ENCODE measurements at places on chromosomes 11 and 22.

DNA sequence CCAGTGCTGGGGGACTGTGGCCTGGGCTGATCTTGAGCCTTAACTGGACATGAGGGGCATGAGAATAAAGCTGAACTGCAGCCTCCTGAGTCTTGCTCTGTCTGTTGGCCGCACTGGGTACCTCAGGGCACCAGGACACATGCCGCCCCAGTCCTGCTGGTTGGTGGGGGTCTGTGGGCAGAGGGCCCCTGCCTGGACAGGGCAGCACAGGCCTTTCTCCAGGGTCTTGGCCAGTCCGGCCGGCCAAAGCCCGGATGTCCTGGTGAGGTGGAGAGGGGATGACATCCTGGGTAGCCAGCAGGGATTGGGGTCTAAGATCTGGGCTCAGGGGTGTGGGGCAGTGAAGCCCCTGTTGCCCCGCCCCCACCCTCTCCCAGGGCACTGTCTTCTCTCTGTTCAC is 1.5 kb upstream of the RPS6KA4 start:
- no peak for DNase-seq

GRCh38 chr11:103652013-103652412 is 384.4 kb upstream of the DDI1 start:
- DNase-seq: no peak

DNA sequence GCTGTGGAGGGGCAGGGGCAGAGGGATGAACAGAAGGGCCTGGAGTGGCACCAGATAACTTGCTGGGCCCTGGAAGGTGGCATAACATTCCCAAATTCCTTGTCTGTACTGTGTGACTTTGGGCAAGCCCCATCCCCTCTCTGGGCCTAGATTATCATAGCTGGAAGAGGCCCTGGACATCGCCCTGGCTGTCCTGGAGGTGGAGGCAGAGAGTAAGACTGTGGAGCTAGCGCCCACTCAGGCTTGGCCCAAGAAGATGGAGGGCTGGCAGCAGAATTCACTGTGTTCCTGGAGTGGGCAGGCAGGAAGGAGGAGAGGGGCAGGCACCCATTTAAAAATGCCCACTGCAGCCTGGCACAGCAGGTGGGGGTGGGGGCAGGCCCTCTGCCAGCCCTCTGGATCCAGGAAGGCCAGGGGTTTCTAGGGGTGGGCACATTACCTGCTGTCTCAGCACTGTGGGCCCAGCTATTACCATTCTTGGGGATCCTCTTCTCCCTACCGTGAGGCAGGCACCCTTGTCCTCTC is 22.6 kb downstream of the ARHGEF17 start:
- no peak for DNase-seq

DNA sequence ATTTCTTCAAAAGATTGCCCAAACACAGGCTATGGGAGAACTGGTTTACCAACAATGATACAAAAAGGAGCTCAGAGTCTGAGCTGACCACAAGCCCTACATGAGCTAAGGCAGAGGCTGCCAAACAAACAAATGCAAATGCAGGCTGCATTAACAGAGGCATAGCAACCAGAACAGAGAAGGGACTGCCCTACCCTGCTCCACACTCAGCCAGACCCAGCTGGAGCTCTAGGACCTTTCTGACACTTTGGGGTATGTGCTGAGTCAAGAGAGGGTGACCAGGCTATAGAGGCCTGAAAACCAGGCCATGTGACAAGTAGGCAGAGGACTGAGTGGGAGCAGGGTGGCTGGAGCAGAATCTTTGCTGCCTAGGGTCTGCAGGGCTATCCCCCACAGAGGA is 17.8 kb upstream of the P2RY2 start:
- DNase-seq: no peak

DNA sequence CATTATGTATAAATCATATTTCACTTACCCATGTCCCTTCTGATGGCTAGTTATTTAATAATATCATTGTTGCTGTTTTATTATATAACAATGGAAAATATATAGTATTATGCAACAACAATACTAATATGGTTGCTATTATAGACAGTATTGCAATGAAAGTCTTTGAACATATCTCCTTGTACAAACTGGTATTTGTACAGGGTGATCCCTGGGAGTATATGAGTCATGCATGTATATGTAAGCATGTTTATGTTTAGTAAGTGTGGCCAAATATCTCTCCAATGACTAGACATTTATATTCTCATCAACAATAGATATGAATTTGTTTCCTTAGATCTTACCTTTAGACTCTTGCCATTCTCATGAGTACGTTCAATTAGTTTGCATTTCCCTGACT is 55.9 kb downstream of the KCNC1 start:
- no peak for DNase-seq

- no peak for DNase-seq
These were observed 80.7 kb downstream of the RBFOX2 start for GRCh38 chr22:35947794-35948425.

GRCh38 chr11:73047773-73048371 is 94.2 kb downstream of the FCHSD2 start:
- DNase-seq: no peak

- DNase-seq: no peak
These were observed 1.1 kb downstream of the MTMR2 start for GRCh38 chr11:95922536-95923438.

GRCh38 chr11:124460459-124460858 is 15.0 kb upstream of the OR8B8 start:
- no peak for DNase-seq

- DNase-seq: peak; percentile 8
These were observed at the start of gene SCN4B for GRCh38 chr11:118152552-118153471. Gene SCN4B, minus strand, starts transcription at chr11:118152823. Its CDS starts 150 bp downstream, at chr11:118152673.

DNA sequence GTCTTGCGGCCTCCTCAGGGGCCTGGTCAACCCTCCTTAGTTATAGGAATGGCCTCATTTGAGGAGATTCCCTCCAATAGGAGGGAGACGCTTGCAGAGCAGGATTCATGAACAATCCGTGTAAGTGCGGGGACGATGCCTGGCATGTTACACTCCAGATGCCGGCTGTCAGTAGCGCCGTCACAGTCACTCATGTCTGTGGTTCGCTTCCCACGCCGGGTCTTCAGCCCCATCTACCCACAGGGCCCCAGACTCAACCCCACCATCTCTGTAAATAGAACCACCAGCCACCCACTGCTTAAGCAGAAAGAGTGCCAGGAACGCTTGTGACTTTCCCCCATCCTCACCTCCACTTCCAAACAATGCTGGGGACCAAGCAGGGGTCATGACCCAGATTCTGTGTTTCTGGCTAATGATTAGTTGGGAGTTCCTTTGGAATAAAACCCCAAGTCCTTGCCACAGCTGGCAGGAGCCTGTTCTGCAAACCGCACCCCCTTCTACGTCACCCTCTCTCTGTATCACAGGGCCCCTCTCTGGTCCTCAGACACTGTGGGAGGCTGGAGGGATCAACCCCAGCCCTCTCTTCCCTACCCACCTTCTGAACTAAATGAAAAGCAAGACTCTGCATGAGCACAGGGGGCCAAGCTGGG is 38.8 kb upstream of the TOLLIP start:
- DNase-seq: no peak

GRCh38 chr11:114296605-114297372 is 590 bp downstream of the NNMT start:
- DNase-seq: no peak

DNA sequence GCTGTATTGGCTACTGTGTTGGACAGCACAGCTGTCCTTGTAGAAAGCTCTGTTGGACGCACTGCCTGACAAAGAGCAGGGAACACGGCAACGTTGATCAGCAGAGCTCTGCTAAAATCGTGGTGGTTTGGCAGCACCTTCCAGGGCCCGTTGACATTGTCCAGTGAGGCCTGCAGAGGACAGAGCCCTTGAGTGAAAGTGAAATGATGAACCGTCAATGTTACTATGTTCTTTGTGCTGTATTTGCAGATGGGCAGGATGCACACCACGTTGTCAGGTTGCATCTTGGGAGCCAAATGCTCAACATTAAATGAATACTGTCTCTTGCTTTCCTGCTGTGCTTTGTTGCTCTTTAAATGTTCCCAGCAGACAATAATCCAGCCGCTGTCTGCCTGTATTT is 69.7 kb downstream of the NELL1 start:
- no peak for DNase-seq

DNA sequence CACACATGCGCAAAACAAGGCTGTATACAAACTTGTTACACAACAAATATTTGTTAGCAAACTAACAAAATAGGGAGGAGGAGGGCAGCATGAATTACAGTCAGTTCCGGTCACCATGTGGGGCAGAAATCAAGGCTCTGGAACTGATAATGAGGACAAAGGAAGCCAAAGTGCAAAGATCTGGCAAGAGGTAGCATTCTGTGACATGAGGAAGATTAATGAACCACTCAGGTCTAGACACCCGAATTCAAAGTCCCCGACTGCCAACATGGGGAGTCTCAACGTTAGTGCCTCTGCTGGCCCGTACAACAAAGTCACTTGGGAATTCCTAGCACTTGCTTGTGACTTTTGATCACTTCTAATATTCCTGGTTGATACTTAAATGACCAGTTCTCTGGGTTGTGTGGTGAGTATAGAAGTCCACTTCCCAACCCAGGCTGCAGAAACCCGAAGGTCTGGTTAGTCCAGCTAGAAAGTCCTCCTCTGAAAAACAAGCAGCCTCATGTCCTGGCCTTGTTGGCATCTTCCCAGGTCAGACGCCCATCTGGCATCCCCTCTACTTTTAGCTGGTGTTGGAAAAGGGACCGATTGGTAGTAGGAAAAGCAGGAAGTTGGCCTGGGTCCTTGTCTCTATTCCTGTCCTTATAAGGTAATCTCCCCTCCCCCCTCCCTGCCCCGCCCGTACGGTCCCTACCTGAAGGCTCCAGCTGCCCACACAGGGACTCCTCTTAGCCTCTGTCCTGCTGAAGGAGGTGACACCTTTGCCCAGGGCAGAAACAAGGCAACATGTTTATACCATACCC is 1.6 kb downstream of the SUN2 start:
- DNase-seq: peak; percentile 20

DNA sequence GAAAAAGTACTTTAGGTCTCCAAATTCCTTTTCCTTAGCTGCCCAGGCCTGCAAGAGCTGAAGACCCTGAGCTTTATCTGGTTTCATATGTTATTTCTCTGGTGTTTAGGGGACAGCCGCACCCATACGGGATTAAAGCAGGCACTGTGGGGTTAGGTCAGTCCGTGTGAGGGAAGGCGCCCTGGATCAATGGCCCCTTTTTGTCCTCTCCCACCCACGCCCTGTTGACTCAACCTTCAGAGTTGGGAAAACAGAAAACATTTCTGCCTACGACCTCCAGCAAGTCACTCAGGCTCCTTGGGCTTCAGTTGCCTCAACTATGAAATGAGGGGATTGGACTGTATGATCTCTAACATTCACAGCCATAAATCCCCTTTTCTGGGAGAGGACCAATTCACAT is 55.2 kb upstream of the BARX2 start:
- DNase-seq: no peak

DNA sequence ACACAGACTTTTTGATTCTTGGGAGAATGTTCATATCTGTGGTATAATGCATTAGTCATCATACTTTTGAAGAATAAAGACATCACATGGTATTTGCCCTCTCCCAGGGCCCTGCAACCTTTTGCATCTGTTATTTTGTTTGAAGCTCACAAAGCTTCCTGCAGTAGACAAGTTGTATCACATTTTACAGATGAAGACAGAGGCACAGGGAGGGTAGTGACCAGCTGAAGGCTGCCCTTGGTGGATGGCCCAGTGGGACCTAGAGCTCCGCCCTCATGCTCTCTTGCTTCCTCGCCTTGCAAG is 66.4 kb downstream of the UBASH3B start:
- DNase-seq: no peak

DNA sequence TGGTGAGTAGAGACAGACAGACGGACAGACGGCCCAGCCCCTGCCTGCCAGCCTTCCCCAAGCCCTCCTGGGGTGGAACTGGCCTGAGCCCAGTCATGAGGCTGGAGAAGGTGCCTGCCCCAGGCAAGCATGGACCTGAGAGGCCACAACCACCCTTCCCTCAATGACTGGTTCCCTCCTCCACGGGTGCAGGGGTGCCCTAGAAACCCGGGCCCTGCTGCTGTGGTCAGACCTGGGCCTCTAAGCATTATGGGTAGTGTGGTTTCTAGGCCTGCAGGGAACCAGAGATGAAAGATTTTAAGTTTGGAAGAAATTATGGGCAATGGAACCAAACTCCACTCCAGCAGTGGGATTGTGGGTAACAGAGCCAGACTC is 13.5 kb downstream of the RHBDD3 start:
- DNase-seq: no peak

DNA sequence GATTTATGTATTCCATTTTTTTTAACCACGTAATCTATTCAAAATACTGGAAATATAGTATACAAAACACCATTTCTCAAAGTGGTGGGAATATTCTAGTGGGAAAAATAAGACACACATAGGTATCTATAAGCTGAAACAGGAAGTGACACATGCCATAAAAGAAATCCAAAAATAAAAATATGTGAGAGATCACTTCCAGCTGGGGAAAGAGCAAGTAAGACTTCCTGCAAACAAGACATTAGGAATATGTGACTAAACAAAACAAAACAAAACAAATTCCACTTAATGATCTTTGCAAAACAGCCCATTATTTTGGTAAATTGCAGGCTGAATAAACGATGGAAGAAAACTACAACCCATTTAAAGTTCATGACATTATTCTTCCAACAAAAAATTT is 107.3 kb upstream of the CEP126 start:
- no peak for DNase-seq

DNA sequence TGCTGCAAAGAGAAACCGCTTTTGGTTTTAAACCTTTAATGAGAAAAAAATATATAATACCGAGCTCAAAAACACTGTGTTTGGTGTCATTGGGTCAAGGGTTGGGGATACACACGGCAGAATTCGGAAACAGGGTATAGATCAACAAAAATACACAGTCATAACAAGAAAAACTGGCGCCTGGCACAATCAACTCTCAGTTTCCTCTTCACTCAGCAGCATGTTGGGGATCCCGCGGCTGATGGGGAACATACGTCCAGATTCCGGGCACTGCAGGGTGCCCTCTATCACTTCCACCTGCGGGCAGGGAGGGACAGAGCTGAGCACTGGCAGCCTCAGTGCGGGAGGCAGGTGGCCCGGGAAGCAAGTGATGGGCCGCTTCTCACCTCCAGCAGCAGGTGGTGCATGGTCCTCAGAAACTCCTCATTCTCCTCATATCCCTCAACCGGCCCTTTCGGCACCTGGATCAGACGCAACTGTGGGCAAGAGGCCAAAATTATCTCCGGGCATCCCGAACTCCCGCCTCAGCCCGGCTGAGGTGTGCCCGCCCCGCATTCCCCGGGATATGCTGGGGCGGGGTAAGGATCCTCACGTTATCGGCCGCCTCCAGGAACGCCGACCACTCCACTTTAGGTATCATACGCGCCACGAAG is 561 bp downstream of the TRMT112 start:
- peak; percentile 42 for DNase-seq

DNA sequence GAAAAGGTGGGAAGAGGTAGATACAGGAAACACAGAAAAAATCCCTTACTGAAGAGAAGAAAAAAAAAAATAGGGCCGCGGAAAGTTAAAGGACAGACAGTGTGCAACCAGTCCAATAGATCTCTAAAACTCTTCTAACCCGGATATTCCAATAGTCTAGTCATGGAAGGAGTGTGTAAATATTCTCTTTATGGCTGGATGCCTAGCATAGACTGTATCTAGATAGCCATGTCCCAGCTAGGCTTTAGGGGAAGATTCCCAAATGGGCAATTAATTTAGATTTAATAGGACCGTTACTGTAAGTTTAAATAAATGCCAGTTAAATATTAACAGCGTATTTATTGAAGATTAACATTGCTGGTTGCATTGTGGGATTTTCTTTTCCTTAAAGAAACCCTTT is 532.7 kb downstream of the NTM start:
- DNase-seq: no peak

- peak; percentile 27 for DNase-seq
These were observed 17.4 kb upstream of the TMPRSS6 start for GRCh38 chr22:37126882-37127281.
